ENCODE measurements at places on chromosomes 16 and 17. TPM values are rescaled to one million over a fixed set of nuclear protein-coding genes. Genes with fewer than 3 reads are reported as not detected.

Gene TAOK2
- 90.0 TPM for total RNA-seq

Gene TEX19
- not detected for total RNA-seq

Gene TEKT1
- total RNA-seq = not detected

Gene GJD3
- total RNA-seq = not detected

Gene TRPV2
- total RNA-seq = 47.6 TPM

Gene ADGRG1
- 54.6 TPM for total RNA-seq

Gene TSPOAP1
- total RNA-seq = 3.6 TPM

Gene PRAC1
- total RNA-seq = not detected

Gene HSD17B1
- total RNA-seq = 8.7 TPM

Gene MYO1D
- total RNA-seq = 37.7 TPM

Gene BMERB1
- 47.0 TPM for total RNA-seq

Gene CFAP52
- not detected for total RNA-seq

Gene C16orf74
- total RNA-seq = 2.2 TPM

Gene DPEP3
- 0.24 TPM for total RNA-seq

Gene CCR7
- total RNA-seq = not detected

Gene CCL4L2
- 3.2 TPM for total RNA-seq

Gene NDRG4
- total RNA-seq = 47.0 TPM

Gene CLEC19A
- total RNA-seq = not detected

Gene TBC1D3E
- not detected for total RNA-seq

Gene SOST
- not detected for total RNA-seq

Gene G6PC3
- total RNA-seq = 38.1 TPM

Gene NPIPB2
- total RNA-seq = 11.5 TPM

Gene SLC52A1
- total RNA-seq = not detected

Gene CCL1
- total RNA-seq = not detected

Gene KIF18B
- 0.72 TPM for total RNA-seq

Gene SLC38A8
- not detected for total RNA-seq

Gene TPPP3
- total RNA-seq = 24.9 TPM

Gene C16orf92
- total RNA-seq = not detected

Gene PITPNC1
- 45.4 TPM for total RNA-seq

Gene PYY
- total RNA-seq = not detected

Gene ELMO3
- 1.9 TPM for total RNA-seq

Gene MT1G
- total RNA-seq = 358 TPM

Gene ABCC11
- 0.38 TPM for total RNA-seq

Gene TM4SF5
- total RNA-seq = not detected

Gene DLX3
- not detected for total RNA-seq

Gene PERCC1
- total RNA-seq = not detected

Gene OTOP3
- not detected for total RNA-seq

Gene OMG
- total RNA-seq = not detected

Gene MYOCD
- 2.8 TPM for total RNA-seq

Gene BCL6B
- total RNA-seq = 4.6 TPM
